ENCODE measurements at places on chromosomes 5 and 9.

DNA sequence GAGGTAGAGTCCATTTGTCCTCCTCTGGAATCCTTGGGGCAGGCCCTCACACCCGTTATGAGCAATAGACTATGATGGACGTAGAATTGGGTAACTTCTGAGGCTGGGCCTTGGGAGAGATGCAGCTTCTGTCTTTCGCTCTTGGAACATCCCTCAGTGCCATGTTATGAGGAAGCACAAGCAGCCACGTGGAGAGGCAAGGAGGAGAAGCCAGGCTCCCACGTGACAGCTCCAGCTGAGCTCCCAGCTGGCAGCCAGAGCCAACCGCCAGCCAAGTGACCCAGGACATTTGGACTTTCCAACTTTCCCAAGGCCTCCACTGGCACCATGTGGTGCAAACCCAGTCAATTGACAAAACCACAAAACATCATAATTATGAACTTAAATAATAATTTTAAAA is 43.0 kb upstream of the BOD1 start:
- H3K4me3 ChIP-seq = no peak overlapping the region
- no peak for DNase-seq
- H3K27ac ChIP-seq = no peak overlapping the region
- H3K36me3 ChIP-seq = no peaks in the 10 kb centered on the region
- no peaks in the 10 kb centered on the region for H3K27me3 ChIP-seq
- peaks cover 10% of the 10 kb centered on the region for H3K4me1 ChIP-seq

DNA sequence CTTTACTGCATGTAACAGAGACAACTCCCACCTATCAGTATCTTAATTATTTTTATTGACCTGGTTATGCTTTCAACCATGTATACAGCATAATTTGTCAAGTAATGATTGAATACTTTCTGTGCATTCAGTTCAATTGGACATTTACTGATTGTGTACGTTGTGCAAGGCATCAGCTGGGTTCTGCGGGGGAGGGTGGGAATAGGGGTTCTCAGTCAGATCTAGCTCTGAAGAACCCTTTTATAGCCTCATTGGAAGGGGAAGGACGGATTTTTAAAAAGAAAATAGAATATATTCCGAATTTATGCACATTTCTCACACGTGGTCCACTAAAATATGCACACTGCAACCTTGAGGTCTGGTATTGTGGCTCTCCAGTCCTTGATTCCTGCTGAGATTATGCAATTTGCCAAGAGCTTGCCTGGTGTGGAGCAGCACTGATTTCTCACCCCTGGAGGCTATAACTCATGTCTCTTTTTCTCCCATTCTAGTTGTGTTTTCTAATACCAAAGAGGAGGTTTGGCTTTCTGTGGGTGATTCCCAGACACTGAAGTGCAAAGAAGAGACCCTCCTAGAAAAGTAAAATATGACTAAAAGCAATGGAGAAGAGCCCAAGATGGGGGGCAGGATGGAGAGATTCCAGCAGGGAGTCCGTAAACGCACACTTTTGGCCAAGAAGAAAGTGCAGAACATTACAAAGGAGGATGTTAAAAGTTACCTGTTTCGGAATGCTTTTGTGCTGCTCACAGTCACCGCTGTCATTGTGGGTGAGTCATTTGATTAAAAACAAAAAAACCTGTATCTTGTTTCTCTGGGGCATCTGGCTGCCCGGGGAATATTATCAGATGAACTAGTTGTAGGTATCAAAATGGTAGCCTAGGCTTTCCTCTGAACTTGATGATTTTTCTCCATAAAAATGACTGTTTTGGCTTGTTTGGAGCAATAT is 1.7 kb downstream of the SLC1A3 start:
- no peaks in the 10 kb centered on the region for H3K36me3 ChIP-seq
- no peak overlapping the region for H3K27ac ChIP-seq
- peaks cover 12% of the 10 kb centered on the region for H3K27me3 ChIP-seq

- H3K4me1 ChIP-seq = peaks cover 4% of the 10 kb centered on the region
- no peaks in the 10 kb centered on the region for H3K36me3 ChIP-seq
- H3K27me3 ChIP-seq = peaks cover 23% of the 10 kb centered on the region
- no peak for DNase-seq
Observed at GRCh38 chr9:99197987-99198386, 23.8 kb downstream of the ALG2 start.

DNA sequence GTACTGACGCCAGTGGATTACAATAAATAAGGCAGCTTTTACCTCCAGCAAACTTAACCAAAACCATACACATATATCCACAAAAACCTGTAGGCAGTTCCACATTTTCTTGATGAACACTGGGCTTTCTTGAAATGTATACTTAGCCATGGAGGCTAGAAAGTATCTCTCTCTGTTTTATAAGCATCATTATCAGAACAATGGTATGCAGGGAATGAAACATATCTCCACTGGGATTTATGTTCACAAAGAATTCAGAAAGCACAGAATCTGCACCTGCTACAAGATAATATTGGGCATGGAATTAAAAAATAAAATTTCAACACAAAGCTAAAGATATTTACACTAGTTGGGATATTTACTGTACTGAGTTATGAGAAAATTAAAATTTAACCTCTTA is 126.1 kb upstream of the RASA1 start:
- H3K36me3 ChIP-seq = peaks cover 8% of the 10 kb centered on the region
- peaks cover 89% of the 10 kb centered on the region for H3K4me1 ChIP-seq
- no peak overlapping the region for H3K4me3 ChIP-seq
- no peak for DNase-seq

DNA sequence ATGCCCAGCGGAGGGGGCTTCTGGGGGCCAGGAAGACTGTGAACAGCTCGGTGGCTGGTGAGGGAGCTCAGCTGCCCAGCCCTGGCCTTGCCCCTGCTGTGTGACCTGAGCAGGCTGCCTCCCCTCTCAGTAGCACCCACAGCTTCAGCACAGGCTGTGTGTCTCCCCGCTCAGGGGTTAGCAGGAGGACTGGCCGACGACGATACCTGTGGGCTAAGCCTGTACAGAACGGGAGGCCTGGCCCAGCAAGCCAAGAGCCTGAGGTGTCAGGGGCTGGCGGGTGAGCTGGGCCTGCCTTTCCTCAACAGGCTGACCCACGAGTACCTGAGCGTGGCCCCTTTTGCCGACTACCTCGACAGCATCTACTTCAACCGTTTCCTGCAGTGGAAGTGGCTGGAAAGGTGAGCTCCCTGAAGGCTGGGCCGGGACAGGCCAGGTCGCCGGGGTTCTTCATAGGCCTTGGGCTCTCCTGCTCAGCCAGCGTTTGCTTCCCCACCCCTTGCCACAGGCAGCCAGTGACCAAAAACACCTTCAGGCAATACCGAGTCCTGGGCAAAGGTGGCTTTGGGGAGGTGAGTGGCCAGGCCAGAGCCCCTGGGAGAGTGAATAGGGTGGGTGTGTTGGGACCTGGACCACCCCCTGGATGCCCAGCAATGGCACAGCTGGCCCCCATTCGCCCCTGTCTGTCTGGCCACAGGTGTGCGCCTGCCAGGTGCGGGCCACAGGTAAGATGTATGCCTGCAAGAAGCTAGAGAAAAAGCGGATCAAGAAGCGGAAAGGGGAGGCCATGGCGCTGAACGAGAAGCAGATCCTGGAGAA is 6.6 kb downstream of the GRK6 start:
- peaks cover 8% of the 10 kb centered on the region for H3K4me1 ChIP-seq
- DNase-seq = no peak
- no peak overlapping the region for H3K4me3 ChIP-seq
- H3K27ac ChIP-seq = no peak overlapping the region
- H3K27me3 ChIP-seq = peaks cover 2% of the 10 kb centered on the region
- H3K36me3 ChIP-seq = peaks cover 8% of the 10 kb centered on the region

GRCh38 chr5:20522905-20523482 is 535.0 kb upstream of the CDH18 start:
- H3K4me1 ChIP-seq = no peaks in the 10 kb centered on the region
- no peak overlapping the region for H3K4me3 ChIP-seq
- H3K27ac ChIP-seq = no peak overlapping the region
- no peaks in the 10 kb centered on the region for H3K27me3 ChIP-seq
- no peak for DNase-seq
- no peaks in the 10 kb centered on the region for H3K36me3 ChIP-seq

DNA sequence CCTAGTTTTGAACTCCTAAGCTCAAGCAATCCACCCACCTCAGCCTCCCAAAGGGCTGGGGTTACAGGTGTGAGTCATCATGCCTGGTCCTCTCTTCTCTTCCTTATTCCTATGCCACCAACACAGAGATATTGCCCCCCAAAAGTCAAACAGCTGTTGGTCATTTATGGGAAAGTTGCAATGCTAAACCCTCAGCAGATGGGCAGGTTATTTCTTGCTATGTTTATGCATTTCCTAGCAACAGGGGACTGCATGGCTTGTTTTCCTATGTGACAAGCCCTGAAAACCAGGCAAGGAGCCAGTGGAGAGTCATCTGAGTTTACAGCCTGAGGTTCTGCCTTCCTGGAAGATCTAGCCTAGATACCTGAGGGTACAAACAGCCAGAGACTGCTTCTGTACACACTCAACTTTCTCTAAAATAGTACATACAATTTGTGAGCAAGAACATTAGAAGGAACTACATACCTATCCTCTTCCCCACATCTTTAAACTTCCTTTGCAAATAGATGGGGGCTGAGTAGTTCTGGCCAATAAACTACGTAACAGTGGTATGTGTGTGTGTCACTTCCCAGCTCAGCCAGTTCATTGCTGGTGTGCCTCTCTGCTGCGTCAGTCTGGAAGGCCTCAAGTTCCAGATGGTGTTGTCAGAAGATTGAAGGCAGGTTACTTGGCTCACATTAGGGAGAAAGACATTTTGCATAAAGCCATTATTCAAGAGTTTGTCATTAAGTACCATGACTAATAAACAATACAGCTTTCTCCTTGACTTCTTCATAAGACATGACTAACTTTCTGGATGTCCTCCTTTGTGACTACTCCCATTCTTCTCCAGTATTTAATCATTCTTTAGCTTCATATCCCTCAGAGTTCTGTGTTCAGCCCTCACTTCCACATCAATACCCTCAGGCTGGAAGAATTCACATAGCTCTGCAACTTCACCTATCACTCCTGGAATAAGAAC is 65.3 kb downstream of the CSNK1A1 start:
- H3K27ac ChIP-seq = peak overlapping the region; percentile 99
- peaks cover 10% of the 10 kb centered on the region for H3K36me3 ChIP-seq
- peaks cover 83% of the 10 kb centered on the region for H3K4me1 ChIP-seq
- peak overlapping the region; percentile 62 for H3K4me3 ChIP-seq
- DNase-seq = peak; percentile 100
- peaks cover 39% of the 10 kb centered on the region for H3K27me3 ChIP-seq

GRCh38 chr5:106521701-106522100 is 1149.0 kb downstream of the EFNA5 start:
- no peak overlapping the region for H3K27ac ChIP-seq
- H3K27me3 ChIP-seq = no peaks in the 10 kb centered on the region
- no peaks in the 10 kb centered on the region for H3K36me3 ChIP-seq
- H3K4me3 ChIP-seq = no peak overlapping the region
- DNase-seq = no peak

DNA sequence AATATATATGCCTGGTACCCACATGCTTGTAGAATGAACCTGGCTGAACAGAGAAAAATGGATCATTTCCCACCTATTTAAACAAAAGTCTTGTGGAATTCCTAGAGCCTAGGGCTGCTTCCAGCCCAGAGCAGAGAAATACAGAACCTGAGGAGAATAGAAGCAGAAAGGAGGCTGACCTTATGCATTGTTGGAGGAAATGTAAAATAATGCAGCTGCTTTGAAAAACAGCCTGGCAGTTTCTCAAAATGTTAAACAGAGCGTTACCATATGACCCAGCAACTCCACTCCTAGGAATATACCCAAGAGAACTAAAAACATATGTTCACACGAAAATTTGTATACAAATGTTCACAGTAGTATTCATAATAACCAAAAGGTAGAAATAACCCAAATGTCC is 15.1 kb downstream of the MAPKAP1 start:
- H3K36me3 ChIP-seq = peaks cover 20% of the 10 kb centered on the region
- no peak for DNase-seq
- peaks cover 27% of the 10 kb centered on the region for H3K4me1 ChIP-seq
- peak overlapping the region; percentile 19 for H3K27ac ChIP-seq
- no peaks in the 10 kb centered on the region for H3K27me3 ChIP-seq
- no peak overlapping the region for H3K4me3 ChIP-seq

DNA sequence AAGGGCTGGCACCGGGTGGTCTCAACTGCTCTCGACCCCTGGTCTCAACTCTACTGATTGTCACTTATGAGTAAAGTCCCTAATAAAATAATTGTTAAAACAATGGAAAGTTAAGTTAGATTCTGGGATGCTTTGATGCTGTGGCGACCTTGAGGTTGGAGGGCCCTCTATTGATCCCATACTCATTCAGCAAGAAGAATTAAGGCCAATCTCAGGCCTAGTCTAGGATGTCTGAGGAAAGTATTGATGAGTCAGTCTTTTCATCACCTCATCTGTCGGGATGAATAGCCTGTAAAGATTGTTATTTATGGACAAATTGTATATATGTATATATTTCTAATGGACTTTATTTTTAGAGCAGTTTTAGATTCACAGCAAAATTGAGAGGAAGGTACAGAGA is 50.8 kb downstream of the WDR36 start:
- no peak for DNase-seq
- H3K36me3 ChIP-seq = no peaks in the 10 kb centered on the region
- peaks cover 2% of the 10 kb centered on the region for H3K27me3 ChIP-seq
- H3K4me3 ChIP-seq = no peak overlapping the region
- peaks cover 11% of the 10 kb centered on the region for H3K4me1 ChIP-seq

- DNase-seq = no peak
- no peaks in the 10 kb centered on the region for H3K4me1 ChIP-seq
- no peak overlapping the region for H3K27ac ChIP-seq
- H3K36me3 ChIP-seq = no peaks in the 10 kb centered on the region
Observed at GRCh38 chr9:68979538-68980314, 34.2 kb downstream of the PRKACG start.

GRCh38 chr5:8961956-8962355 is 583.9 kb downstream of the SEMA5A start:
- no peaks in the 10 kb centered on the region for H3K36me3 ChIP-seq
- H3K4me1 ChIP-seq = no peaks in the 10 kb centered on the region
- no peak overlapping the region for H3K27ac ChIP-seq
- H3K27me3 ChIP-seq = no peaks in the 10 kb centered on the region

- no peak overlapping the region for H3K27ac ChIP-seq
- H3K36me3 ChIP-seq = no peaks in the 10 kb centered on the region
- H3K27me3 ChIP-seq = no peaks in the 10 kb centered on the region
- H3K4me1 ChIP-seq = no peaks in the 10 kb centered on the region
Observed at GRCh38 chr5:59460368-59461153, 433.0 kb downstream of the PDE4D start.

- H3K27ac ChIP-seq = no peak overlapping the region
- H3K4me3 ChIP-seq = no peak overlapping the region
- H3K27me3 ChIP-seq = peaks cover 2% of the 10 kb centered on the region
- no peak for DNase-seq
- no peaks in the 10 kb centered on the region for H3K4me1 ChIP-seq
Observed at GRCh38 chr9:82558855-82559630, 503.9 kb downstream of the RASEF start.
